Effector memory CD8-positive, alpha-beta T cell (primary cell): ENCODE measurements at places on chromosomes 16 and 17.

GRCh38 chr16:52095471-52095870 lies 451.5 kb downstream of the TOX3 start:
- DNase-seq: no peak

GRCh38 chr16:914440-914839 lies 56.3 kb downstream of the LMF1 start:
- no peak for DNase-seq

- peak; percentile 70 for DNase-seq
These were observed 92.0 kb upstream of the CHMP6 start for GRCh38 chr17:80899402-80900268.

DNA sequence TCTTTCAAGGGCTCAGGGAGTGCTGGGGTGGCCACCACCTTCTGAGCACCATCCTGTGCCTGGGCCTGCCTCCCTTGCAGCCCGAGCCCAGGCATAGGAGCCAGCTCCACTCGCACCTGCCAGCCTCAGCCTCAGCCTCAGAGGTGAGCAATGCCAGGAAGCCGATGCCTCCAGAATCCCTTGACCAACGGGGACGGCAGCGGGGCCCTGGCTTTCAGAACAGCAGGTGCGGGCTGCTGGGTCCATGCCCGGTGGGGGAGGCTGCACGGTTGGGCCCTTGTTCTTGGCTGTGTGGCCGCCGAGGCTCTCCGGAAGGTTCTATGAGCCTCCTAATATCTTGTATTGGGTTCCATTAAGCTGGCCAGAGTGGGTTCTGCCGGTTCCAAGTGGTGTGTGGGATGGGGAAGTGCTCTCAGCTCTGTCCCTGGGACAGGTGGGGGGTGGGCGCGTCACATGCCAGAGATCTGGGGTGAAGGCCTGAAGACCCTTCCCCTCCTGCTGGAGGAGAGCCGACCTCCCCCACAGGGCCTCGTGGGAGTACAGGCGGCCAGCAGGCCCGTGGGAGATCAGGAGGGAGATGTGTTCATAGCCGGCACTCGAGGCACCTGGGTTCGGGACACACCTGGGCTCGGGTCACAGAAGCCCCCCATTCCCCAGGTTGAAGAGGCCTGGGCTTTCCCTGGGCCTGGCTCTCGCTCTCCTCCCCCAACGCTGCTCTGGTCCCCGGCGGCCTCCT lies 27.0 kb downstream of the NPTX1 start:
- DNase-seq: no peak

- no peak for DNase-seq
These were observed 27.1 kb upstream of the GPRC5C start for GRCh38 chr17:74404789-74405188.
